ENCODE measurements at places on chromosomes 3 and 15.

GRCh38 chr3:129176051-129176450 lies 7.6 kb downstream of the CNBP start:
- no peak for DNase-seq

GRCh38 chr15:39618063-39618823 lies 37.4 kb downstream of the THBS1 start:
- no peak for DNase-seq

DNA sequence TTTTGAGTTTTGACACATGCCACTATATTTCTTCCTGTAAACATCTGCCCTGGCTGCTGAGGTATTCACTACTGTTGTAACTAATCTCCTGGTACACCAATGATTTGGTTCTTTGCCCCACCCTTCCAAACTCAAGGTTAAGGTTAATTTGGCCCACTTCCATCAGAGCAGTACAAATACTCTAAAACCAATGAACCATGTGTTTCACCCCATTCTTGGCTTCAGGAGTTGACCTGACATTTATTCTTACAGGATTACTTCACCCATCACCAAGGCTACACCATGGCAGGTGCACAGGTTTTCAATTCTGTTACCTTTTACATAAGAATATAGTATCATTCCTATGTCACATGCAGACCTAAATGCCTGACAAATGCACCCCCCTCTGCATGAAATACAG lies 1179.9 kb downstream of the ZPLD1 start:
- DNase-seq, result no peak

- DNase-seq, result peak; percentile 66
These were observed at the start of gene GPR171 for GRCh38 chr3:151203051-151203420. TSS of gene GPR171 (minus strand) at chr3:151203216. CDS start at chr3:151199386, 3,830 bp downstream.

GRCh38 chr15:60620708-60621107 lies 141.8 kb upstream of the ICE2 start:
- no peak for DNase-seq

GRCh38 chr3:66336333-66336766 lies 115.5 kb downstream of the SLC25A26 start:
- no peak for DNase-seq
